ENCODE measurements at places on chromosomes 4 and X.
A peak's percentile ranks its signal among the peaks of the same experiment; 100 is the strongest.

- DNase-seq, result no peak
These were observed 203.2 kb downstream of the PTTG2 start for GRCh38 chr4:38163216-38164006.

DNA sequence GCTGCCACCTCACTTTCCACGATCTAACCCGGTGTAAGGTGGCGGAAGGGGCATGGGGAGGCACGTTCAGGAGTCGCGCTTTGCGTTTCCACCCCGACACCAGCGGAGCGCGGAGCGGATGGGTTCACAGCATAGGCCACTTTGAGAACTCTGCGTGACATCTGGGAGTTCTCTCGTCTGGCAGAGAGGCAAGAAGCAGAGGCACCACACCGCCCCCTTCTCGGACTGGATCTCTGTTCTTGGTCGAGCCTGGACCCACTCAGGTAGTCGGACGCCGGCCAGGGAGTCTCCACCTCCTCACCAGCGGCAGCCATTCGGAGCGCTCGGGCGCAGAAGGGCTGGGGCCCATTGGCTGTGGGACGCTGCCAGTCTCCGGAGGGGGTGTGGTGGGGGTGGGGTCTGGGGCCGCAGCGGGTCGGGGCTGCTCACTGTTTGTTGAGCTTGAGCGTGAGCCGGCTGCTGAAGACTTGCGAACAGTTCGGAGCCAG lies at the start of gene DACH2:
Gene DACH2 (plus strand): TSS at position 428 of the 488 bp plus-strand sequence.
- DNase-seq, result peak; percentile 96

DNA sequence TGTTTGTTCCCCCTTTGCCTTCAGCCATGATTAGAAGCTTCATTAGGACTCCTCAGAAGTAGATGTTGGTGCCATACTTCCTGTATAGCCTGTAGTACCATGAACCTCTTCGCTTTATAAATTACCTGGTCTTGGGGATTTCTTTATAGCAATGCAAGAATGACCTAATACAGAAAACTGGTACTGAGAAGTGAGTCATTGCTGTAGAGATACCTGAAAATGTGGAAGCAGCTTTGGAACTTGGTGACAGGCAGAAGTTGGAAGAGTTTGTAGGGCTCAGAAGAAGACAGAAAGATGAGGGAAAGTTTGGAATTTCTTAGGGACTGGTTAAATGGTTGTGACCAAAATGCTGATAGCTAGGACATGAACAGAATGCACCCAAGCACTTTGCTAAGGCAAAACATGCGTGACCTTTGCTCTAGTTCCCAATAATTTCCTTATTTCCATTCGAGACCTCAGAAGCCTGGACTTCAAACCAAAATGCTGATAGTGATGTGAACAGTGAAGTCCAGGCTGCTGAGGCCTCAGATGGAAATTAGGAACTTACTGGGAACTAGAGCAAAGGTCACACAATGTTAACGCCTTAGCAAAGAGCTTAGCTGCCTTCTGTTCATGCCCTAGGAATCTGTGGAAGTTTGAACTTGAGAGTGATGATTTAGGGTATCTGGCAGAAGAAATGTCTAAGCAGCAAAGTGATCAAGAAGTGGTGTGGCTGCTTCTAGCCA lies 3.0 kb upstream of the USP46 start:
- DNase-seq, result no peak

DNA sequence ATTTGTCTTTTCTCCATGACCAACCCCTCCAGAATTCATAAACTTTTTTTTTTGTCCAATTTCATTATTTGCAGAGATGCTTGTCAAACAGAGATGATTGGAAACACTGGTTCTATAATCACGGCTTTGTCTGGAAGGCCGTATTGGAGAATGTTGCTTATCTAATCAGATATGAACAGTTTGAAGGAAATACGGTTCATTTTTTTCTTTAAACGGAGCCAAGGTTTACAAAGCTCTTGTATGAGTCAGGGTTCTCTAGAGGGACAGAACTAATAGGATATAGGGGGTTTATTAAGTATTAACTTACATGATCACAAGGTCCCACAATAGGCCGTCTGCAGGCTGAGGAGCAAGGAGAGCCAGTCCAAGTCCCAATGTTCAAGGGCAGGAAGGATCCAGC lies 1415.8 kb downstream of the C4orf33 start:
- DNase-seq, result no peak

DNA sequence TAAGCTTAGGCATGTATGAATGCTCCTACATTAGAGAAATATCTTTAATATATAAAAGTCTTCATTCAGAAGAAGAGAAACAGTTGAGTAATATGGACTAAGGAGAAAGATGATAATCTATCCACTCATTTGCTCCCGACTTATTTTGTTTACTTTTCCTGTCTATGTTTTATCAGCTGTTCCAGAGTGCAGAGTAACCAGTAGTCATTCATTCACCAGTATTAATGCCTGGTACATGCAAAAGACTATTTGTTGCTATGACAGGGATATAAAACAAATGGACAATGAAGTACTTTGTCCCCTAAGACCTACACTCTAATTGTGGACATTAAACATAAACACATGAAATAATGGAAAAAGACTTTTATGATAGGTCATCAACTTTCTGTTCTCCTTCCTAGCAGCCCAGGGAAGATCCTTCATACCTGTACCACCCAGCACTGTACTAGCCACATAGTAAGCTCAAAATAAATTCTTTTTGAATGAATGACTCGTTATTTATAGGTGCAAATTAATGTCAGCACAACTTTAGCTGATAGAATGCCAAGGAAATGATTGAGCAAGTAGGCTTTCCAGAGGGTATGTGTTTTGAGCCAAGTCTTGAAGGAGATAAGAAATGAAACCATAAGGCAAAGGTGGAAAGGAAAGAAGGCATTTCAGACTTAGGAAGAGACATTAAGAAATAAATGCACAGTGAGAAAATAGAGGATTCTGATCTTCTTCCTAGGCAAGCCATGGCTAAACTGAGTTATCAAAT lies 45.0 kb upstream of the IL13RA1 start:
- DNase-seq, result peak; percentile 84

- no peak for DNase-seq
These were observed 31.2 kb upstream of the RAB40A start for GRCh38 chrX:103550415-103551051.

DNA sequence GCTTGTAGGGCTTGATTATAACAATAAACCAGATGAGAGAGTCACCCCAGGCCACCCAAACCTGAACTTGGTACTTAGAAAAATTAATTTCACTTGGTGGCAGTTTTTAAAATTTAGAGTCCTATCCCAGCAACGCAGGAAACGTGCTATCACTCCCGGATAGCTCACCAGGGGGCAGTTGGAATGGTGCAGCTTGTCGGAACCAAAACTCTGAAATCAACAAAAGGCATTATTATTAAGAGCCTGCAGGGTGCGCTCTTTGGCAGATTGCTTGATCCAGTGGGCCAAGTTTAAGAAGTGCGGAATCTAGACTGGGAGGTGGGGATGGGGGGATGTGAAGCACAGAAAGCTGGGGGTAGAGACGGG lies 2.4 kb downstream of the FRAS1 start:
- DNase-seq, result peak; percentile 59

DNA sequence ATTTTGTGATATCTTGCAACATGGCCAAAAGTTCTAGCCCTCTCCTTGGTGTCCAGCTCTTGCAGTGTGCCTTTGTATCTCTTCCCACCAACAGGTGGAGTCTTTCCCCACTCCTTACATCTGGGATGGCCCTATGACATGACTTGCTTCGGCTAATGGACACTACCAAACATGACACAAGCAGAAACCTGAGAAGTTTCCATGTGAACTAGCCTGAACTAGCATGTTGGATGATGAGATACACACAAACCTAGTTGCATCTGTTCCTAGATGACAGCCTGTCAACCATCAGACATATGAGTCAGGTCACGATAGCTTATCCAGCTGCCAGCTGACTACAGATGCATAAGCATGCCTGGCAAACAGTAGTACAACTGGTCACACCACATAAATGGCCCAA lies 207.5 kb upstream of the FTHL17 start:
- DNase-seq, result no peak

GRCh38 chr4:38684271-38684670 lies 20.3 kb downstream of the KLF3 start:
- no peak for DNase-seq

Measured in NCI-H748 treated with DMSO at 0.1 percent for 48 hours (cell line).